OCI-M1 (cell line): ENCODE measurements at places on chromosomes 7 and 10.

- DNase-seq = no peak
Observed at GRCh38 chr10:109823196-109823595, 100.1 kb downstream of the XPNPEP1 start.

GRCh38 chr10:58661336-58661735 is 148.7 kb downstream of the BICC1 start:
- DNase-seq = no peak

GRCh38 chr10:118543714-118544400 is 51.6 kb downstream of the PRLHR start:
- peak; percentile 79 for DNase-seq

- no peak for DNase-seq
Observed at GRCh38 chr10:112801004-112801403, 149.0 kb upstream of the TCF7L2 start.

GRCh38 chr7:25356534-25357151 is 128.4 kb upstream of the NPVF start:
- no peak for DNase-seq

DNA sequence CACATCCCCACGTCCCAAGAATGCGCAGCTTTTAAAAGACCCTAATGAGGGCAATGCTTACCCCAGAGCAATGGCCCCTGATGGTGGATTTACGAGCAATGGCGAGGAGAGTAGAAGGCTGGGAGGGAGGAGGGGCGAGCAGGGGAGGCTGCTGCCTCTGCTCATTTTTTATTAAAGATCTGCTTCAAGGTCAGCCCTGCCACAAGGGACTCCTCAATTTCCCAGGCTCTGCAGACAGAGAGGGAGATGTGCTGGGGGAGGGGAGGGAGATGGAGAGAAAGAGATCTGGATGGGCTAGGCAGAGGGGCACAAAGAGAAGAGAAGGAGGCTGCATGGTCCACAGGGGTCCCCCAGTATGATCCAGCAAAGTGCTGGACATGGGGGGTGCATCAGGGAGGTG is 7.8 kb upstream of the SRRM3 start:
- DNase-seq = no peak
